HuH-7 (cell line): ENCODE measurements at places on chromosomes 2 and 18.

- DNase-seq = no peak
Measured at GRCh38 chr2:118981632-118982031, 39.6 kb downstream of the MARCO start.

DNA sequence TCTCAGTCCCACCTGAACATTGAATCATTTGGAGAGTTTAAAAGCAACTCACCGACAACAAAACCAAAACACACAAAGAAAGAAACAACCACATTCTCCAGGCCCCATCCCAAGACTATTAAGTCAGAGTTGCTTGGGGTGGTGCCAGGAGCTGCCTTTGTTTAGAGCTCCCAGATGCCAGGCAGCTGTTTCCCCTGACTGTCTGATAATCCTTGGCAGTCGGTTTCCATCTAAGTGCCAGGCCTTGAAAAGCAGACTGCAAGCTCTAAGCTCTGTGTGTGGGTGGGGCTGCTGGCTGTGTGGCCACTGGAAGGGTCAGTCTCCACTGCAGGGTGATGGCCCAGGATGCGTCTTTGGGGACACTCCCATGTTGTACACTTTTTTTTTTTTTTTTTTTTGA, 255.3 kb upstream of the AGAP1 start:
- DNase-seq = no peak

DNA sequence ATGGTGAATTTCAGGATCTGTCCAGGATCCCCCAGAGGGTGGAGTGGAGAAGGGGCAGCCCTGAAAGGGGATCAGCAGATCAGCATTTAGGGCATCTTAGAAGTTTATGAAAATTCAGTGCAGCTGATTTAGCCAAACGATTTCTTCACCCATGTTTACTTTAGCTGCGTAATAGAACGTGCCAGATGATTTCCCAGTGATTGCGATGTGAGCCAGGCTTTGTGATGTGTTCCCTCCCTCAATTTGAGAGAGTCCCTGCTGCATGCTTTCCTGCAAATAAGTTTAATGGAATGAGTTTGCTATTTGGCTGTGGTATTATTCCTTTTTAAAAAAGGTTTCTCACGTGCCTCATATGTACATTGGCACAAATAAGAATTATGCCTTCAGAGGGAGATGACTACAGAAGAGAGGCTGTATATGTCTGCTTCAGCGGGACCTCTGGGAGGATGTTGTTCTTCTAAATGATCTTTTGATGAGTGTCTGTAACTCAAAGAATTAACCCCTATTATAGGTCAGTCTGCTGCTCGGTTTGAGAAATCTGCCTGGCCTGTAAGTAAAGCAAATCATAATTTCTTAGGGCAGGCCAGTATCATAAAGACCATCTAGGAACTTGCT, 111.9 kb downstream of the MRO start:
- DNase-seq = no peak

- no peak for DNase-seq
Measured at GRCh38 chr2:178873912-178874311, 66.7 kb upstream of the TTN start.

DNA sequence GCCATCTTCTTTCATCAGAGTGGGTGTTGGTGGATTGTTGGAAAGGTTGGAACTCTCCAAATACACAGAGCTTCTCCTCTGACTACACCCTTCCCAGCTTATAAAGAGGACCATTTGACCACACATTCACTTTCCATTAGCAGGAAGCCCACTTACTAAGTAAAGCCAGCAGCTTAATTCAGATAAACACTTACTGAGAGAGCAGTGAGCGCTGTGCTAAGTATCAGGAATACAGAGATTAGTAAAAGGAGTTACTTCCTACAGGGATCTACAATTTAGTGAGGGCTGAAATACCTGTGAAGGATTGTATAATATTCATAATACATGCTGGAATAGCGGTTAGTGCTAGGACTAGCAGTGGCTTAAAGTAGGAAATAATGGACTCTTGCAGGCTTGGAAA, 343.0 kb downstream of the NYAP2 start:
- no peak for DNase-seq

DNA sequence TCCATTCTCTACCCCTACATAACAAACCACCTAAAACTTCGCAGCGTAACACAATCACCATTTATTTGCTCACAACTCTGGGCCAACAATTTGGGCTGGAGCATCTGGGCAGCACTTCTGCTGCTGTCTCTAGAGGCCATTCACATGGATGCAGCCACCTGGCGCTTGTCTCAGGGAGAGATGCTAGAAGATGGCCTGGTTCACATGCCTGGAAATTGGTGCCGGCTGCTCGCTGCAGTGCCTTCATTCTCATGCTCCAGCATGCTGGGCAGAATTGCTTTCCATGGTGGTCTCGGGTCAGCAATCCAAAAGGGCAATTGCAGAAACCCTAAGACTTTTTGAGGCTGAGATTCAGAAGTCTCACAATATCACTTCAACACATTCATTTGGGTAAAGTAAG, 157.4 kb downstream of the SUCLG1 start:
- no peak for DNase-seq

- no peak for DNase-seq
Measured at GRCh38 chr18:45751766-45752165, 27.8 kb downstream of the SLC14A1 start.

GRCh38 chr2:20048488-20049448, 2.7 kb downstream of the LAPTM4A start:
- no peak for DNase-seq

GRCh38 chr2:43345391-43345813, 119.0 kb upstream of the ZFP36L2 start:
- DNase-seq = no peak

DNA sequence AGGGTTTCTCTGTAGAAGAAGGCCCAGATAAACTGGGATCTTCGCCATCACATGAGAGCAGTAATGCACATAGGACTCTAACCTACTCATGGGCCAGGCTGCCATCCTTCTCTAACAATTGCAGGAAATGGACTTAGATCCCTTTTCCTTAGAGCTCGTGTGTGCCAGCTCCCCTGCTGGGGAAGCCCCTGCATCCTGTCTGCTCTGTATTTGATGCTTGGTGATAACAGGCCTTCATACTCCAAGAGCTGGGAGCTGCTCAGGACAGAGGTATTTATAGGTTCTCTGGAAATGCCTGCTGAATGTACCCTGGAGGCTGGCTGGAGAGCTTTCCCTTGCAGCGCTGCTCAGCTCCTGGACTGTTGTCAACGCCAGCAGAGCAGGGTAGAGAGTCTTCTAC, 249.6 kb downstream of the MTX2 start:
- peak; percentile 15 for DNase-seq

DNA sequence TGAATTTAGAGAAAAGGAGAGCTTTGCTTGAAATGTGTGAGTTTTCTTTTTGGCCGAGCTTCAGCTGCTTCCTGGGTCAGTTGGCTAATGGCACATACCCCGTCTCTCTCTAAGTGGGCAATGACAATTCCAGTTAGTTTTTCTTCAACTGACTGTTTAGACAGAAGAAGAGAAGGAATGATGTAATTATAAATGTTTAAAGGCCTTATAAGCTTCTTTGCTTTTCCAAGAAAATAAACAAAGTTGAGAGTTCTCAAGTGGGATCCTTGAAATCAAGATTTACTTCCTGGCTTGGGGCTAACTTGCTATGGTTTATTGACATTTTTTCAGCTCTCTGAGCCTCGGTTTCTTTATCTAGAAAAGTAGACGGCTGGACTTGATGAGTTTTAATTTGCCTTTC, 794.9 kb upstream of the ACVR2A start:
- no peak for DNase-seq

- DNase-seq = peak; percentile 87
Measured at GRCh38 chr2:231900486-231900942, 25.7 kb downstream of the NPPC start.

- no peak for DNase-seq
Measured at GRCh38 chr2:174635776-174636404, 38.3 kb upstream of the WIPF1 start.

DNA sequence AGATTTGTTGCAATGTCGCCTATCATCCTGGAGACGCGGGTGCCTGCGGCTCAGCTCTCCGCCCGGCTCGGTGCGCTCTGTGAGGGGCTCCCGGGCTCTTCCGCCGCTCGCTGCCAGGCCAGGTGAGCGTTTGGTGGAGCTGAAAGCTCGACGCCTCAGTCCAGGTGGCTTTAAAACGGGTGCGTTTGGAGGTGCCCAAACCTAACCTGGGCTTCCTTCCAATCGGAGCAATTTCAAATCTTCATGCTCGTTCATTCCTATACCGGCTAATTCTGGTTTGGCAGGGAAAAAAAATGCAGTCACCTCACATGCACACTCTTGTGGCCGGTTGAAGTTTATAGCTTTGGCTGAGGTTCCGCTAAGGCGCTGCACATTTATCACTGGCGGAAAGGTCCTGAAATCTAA, at the start of gene SLC16A14:
TSS of gene SLC16A14 (minus strand) at position 274 of the 405 bp plus-strand sequence. CDS start 9,572 bp downstream, outside the sequence.
- peak; percentile 35 for DNase-seq

DNA sequence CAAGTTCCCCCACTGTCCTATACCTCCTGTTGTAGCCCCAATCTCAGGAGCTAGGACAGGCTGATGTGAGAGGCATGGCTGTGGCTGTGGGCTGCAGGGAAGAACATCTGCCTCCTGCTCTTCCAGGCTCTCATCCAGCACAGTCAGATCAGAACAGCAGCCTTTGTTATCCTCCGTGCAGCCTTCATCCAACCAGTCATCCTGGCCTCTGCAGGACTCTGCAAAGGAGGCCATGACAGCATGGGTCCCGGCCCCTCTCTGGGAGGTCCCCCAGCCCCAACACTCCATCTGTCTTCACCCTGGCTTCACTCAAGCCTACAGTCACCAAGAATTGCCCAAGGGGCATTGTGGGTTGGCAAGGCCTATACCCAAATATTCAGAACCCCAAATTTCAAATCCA, 223.2 kb upstream of the COPS8 start:
- no peak for DNase-seq

- DNase-seq = no peak
Measured at GRCh38 chr18:72922895-72923294, 55.1 kb upstream of the NETO1 start.

GRCh38 chr2:73855526-73855925, 26.8 kb downstream of the STAMBP start:
- no peak for DNase-seq

DNA sequence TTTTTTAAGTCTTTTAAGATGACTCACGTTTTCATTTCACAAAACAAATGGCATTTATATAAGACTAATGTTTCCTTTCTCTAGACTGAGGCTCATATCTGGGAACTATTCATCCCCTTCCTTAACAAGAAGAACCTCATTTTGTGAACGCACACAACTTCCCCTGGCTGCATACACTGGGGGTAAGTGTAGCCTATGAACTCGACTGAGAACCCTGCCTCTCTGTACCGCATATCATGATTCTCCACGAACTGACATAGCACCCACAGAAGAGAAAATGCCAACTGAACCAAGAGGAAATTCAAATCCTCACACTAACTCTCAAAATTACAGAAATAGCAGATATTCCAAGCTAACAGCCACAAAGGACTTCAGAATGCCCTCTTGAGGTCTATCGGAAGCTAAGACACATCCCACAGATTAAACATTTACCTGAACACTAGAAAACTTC, 236.7 kb downstream of the TCF4 start:
- DNase-seq = no peak

GRCh38 chr18:11309172-11309571, 159.8 kb upstream of the PIEZO2 start:
- no peak for DNase-seq

GRCh38 chr2:205872716-205873115, 190.4 kb downstream of the NRP2 start:
- no peak for DNase-seq

GRCh38 chr2:38876407-38876806, 631 bp downstream of the MORN2 start:
- no peak for DNase-seq

DNA sequence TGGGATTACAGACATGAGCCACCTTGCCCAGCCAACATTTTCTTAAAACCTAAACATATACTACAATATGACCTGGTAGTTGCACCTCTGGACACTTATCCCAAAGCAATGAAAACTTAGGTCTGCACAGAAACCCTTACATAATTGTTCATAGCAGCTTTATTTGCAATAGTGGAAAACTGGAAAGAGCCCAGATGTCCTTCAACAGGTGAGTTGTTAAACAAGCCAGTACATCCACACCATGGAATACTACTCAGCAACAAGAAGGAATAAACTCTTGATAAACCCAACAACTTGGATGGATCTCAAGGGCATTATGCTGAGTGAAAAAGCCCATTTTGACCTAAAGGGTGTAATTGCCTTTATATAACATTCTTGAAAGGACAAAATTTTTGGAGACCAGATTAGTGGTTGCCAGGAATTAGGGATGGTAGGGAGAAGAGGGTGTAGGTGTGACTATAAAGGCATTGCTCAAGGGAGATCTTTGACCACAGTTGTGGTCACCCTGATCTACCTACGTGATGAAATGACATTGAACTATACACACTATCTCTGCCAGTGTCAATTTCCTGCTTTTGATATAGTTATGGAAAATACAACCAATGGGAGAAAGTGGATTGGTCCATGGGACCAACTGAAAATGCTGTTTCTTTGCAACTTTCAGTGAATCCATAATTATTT, 11.9 kb upstream of the AMMECR1L start:
- no peak for DNase-seq

GRCh38 chr2:183678908-183679307, 554.7 kb downstream of the NUP35 start:
- DNase-seq = no peak

DNA sequence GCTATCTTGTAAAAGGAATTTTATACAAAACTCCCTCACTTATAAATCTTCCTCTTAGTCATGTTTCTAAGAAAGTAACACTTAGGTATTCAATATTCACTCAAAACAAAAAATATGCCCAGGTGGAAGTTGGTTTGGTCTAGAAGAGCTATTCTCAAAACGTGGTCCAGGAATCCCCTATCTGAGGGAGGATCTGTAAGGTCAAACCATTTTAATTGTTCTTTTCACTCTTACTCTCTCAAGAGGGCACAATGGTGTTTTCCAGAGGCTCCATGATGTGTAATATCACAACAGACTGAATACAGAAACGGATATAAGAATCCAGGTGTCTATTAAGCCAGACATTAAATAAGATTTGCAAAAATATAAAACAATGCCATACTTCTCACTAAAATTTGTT, 9.9 kb downstream of the MOB1A start:
- DNase-seq = no peak

- DNase-seq = peak; percentile 40
Measured at GRCh38 chr2:206250041-206250897, 24.2 kb upstream of the ZDBF2 start.

DNA sequence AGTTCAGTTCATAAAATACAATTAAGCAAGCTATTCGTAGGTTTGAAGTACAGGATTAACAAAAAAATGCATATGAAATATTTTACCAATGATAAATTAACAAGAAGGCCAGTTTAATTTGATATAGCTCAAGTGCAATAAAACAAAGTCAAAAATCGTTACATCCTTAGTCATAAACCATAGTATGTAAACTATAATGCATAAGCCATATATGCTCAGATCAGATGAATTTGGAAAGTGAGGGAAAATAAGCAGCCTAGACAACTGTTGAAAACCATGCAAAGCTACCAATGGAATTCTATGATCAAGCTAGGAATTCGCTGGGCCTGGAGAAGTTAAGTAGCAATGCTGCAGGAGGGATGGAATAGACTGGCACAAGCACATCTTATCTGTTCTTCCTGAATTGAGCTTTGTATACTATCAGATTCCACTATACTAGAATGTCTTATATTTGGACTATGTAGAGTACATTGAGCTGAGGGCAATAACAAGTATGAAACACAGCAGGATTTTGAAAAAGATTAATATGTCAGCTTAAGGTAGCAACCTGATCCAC, 682.0 kb downstream of the IRS1 start:
- DNase-seq = no peak
